ENCODE measurements at places on chromosomes 12 and 14.

GRCh38 chr14:96191353-96191752 lies 13.3 kb upstream of the BDKRB2 start:
- no peak for DNase-seq

GRCh38 chr14:77230914-77231313 lies 40.1 kb downstream of the NGB start:
- DNase-seq: no peak

- DNase-seq: peak; percentile 87
Observed at GRCh38 chr14:94390372-94391086, 2.1 kb upstream of the SERPINA1 start.

DNA sequence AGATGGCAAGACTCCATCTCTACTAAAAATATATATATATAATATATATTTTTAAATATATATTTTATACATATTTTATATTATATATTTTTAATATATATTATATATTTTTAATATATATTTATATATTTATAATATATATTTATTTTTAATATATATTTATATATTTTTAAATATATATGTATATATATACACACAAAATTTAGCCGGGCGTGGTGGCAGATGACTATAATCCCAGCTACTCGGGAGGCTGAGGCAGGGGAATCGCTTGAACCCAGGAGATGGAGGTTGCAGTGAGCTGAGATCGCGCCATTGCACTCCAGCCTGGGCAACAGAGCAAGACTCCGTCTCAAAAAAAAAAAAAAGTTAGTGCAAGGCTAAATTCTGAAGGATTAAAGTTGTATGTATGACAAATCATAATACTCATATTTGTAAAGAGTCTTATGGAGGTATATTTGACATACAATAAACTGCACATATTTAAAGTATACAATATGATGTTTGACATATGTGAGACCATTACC lies 7.7 kb upstream of the TDG start:
- DNase-seq: no peak

- DNase-seq: peak; percentile 19
Observed at GRCh38 chr14:90755661-90756304, 60.4 kb downstream of the TTC7B start.

DNA sequence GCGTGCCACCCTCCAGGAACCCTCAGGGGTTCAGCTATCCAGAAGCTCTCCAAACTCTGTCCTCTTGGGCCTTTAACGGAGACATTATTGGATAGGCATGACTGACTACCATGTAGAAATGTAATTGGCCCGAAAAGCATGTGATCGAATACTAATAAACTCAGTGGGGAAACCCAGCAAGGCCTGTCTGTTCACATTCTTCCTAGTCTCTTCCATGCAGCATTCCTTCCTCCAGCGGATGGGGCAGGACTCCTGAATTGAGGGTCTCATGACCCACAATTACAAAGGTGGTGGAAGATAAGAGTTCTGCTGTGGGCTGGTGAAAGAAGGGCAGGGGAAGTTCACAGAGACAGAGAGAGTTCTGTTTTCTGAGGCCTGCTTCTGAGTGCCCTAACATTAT lies 6.5 kb upstream of the PRDM4 start:
- no peak for DNase-seq

GRCh38 chr14:89332031-89332430 lies 85.0 kb downstream of the FOXN3 start:
- DNase-seq: no peak

DNA sequence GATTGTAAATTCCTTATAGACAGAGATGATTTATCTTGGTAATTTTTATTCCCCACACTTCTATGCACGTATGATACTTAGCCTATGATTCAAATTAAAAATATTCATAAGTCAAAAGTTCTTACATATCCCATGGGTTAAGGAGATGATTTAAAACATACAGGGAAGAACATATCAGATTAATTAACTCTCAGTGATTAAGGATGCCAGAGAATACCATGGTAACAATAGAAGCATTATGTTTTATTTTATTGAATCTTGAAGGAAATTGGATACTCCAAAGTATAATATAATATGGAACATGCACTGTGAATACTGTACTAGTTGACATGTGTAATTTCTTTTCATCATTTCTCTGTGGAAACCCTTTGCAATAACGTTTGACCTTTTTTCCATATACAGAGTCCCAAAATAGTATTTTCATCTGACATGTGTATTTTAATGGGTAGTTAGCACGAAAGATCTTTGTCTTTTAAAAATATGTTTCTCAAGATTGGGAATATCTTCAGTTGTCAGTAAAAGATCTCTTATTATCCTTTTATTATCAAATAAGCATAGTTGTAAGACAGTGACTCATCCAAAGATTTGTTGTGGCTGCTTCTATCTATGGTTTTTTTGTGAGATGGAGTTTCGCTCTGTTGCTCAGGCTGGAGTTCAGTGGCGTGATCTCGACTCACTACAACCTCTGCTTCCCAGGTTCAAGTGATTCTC lies 166.7 kb downstream of the RAD51B start:
- no peak for DNase-seq

All from suppressor macrophage treated with lipopolysaccharide for 4 hours (primary cell).